ENCODE measurements at places on chromosomes 1 and 21.

GRCh38 chr1:150596976-150597375 lies 17.6 kb upstream of the MCL1 start:
- DNase-seq, result no peak

DNA sequence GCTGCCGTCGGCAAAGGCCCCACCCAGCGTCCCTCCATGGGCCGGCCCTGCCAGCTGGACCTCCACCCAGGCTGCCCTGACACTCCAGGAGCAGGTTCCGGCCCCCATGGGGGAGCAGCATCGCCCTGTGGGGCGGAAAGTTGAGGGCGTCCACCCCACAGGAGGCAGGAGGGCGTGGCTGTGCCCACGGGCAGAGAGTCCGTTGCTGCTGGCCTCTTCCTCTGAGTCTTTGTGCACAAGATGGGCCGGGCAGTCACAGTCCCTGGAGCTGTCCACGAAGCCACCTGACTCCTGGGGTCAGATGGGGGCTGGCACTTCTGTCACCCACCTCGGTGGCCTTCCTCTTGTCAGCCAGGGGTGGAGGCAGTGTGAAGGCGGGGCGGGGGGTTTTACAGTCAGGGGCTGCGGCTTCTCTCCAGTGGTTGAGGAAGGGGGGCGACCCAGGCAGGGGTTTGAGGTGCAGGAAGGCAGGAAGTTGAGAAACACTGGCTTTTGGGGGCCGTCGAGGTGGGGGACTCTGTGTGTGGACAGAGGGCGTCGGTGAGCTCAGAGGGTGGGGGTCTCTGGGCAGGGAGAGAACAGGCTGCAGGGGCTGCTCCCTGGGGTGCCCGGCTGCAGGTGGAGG lies 67.2 kb upstream of the TTC34 start:
- no peak for DNase-seq

GRCh38 chr21:37459575-37459974 lies 93.0 kb downstream of the DYRK1A start:
- no peak for DNase-seq

- DNase-seq, result no peak
These were observed 2.4 kb upstream of the SIM2 start for GRCh38 chr21:36696390-36697059.

DNA sequence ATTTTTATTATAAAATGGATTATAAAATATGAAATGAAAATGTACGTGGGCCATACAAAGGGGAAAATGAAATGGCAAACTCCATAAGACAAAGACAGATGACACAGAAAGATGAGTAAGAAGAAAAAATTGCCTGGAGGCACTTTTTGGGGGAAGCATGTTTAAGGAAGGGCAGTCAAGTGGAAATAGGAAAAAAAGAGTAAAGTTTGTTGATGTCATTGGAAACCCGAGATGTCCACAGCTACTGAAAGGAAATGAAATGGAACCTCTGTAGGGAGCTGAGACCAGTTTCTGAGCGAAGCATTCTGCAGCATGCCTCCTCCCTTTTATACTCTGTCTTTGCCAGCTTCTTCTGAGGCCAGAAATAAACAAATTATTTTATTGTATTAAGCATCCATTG lies 203.4 kb upstream of the UBE2U start:
- DNase-seq, result no peak

GRCh38 chr1:171220581-171221054 lies 27.7 kb upstream of the FMO1 start:
- no peak for DNase-seq

DNA sequence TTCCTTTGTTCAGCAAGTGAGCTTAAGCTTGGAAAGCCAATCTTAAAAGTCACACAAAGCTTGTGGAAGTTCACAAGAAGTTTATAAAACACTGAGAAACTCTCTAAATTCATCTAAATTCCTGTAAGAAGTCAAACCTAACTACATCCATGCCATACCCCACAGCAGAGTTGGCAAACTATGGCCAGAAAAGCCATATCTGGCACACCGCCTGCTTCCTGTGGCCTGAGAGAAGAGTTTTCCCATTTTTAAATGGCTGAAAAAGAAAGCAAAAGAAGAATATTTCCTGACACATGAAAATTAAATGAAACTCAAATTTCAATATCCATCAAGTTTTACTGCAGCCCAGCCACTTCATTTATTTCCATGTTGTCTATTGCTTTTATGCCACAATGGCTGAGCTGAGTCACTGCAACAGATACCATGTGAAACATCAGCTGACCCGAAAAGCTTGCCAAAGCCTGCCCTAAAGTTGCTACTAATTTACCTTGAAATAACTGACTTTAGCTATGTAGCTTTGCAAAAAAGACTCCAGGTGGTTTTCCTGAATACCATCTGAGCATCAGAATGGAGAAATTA lies 237.1 kb downstream of the SLC45A1 start:
- DNase-seq, result no peak

DNA sequence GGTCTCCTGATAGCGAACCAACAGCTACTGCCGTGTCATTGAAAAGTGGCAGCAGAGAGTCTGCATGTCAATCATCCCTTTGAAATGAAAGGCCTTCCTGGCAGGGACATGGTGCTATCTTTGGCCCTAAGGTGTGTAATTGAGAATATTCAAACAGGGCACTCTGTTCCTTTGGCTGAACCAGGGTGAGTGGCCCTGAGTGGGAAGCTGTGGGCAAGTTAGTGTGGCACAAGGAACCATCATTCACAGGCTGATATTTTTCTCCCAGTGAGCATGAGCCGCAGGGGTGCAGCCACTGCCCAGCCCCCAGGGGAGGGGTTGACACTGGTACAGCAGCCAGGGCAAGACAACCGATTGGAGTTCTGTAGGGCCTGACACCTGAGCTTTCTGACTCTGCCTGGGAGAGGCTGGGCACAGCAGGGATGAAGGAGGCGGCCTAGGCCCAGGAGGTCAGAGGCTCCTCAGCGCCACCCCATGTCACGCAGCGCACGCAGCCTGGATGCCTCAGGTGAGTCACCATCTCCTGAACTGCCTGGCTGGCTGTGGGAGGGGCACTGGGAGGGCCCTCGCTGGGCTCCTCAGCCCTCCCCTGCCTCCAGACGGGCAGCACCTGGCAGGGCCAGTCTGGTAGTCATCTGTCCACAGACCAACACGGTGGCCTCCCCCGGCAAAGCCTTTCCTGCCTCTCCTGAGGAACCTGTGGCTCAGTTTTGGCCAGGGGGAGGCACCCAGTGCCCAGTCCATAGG lies 13.2 kb downstream of the QSOX1 start:
- no peak for DNase-seq

DNA sequence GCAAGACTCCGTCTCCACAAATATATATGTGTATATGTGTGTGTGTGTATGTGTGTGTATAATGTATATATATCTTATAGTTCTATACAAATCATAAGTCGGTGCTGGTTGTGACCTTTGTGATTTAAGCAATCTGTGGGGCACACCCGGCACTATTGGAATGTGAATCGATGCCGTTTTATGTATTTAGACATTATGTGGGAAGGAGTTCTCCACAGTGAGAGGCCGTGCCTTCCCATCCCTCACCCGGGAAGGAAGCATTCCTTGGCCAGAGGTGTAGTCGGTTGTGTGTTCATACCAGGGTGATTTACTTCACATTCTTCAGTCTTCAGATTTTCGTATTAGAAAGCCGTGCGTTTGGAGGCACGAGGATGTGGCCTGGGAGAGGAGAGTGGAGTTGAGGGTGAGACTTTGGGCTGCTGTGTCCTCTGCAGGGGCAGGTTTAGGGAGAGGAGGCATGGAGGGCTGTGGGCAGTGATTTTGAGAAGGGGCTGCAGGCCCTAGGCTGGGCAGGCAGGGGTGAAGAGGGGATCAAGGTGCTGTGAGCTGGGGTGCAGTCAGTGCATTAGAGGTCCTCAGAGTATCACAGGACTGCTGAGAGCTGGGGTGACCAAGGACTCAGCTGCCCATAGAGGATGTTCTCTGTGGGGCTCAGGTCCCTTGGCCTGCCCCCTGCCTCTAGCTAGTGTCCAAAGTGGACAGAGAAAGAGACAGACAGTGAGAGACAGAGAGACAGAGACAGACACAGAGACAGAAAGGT lies 57.7 kb downstream of the TRIM11 start:
- DNase-seq, result no peak

- no peak for DNase-seq
These were observed 39.7 kb downstream of the HUNK start for GRCh38 chr21:31912501-31912900.

Data from stimulated activated CD8-positive, alpha-beta memory T cell treated with anti-CD3 and anti-CD28 coated beads, Interleukin-2, amount 100 ng/mL, for 48 hours (primary cell).